Aorta (tissue), 5 donors: ENCODE measurements at places on chromosomes 3 and 15.

DNA sequence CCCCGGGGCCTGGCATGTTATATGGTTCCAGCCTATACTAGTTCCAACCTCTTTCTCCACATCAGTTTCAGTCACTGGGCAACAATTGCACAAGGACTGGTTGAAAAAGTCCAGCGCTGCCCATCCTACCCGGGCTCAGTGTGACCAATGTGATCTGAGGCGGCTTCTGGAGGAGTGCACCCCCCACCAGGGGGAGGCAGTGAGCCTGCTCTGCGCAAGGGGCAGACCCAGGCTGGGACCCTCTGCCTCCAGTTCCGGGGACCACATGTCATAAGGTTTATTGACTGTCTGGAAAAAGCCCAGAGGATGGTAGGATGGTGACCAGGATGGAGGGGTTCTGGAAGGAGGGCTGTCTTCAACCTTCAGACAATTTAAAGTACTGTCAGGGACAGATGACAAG is 25.6 kb upstream of the NR2E3 start:
- no peak for DNase-seq

GRCh38 chr3:46677411-46677726 is 16.1 kb downstream of the ALS2CL start:
- no peak for DNase-seq

DNA sequence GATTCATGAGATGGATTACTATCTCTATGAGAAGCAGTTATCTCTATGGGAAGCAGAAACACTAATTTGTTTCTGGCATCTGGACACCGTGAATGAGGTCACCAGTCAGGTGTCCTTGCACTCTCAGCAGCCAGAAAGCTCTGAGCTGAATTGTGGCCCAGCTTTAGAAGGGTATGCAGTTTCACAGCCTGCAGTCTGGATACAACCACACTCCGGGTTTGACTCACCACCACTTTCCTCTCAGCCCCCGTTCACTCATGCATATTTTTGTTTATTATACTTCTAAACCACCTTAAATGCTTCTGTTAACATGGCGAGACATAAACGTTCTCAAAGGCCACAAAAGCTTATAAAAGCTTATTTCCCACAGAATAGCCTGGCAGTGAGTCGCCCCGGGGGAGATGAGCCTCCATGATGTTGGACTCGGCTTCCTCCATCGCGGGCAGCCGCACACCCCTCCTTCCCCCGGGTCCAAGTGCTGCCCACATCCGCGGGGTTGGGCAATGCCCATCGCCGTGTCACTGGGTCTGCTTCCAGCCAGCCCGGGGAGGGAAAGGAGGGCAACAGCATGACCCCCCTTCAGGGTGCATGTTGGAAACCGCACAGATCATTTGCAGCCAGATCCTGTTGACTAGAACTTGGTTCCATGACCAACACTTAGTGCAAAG is 16.8 kb upstream of the SLC41A3 start:
- no peak for DNase-seq

- DNase-seq: peak; percentile 46
Measured at GRCh38 chr15:77836121-77836692, 203.5 kb upstream of the LINGO1 start.

DNA sequence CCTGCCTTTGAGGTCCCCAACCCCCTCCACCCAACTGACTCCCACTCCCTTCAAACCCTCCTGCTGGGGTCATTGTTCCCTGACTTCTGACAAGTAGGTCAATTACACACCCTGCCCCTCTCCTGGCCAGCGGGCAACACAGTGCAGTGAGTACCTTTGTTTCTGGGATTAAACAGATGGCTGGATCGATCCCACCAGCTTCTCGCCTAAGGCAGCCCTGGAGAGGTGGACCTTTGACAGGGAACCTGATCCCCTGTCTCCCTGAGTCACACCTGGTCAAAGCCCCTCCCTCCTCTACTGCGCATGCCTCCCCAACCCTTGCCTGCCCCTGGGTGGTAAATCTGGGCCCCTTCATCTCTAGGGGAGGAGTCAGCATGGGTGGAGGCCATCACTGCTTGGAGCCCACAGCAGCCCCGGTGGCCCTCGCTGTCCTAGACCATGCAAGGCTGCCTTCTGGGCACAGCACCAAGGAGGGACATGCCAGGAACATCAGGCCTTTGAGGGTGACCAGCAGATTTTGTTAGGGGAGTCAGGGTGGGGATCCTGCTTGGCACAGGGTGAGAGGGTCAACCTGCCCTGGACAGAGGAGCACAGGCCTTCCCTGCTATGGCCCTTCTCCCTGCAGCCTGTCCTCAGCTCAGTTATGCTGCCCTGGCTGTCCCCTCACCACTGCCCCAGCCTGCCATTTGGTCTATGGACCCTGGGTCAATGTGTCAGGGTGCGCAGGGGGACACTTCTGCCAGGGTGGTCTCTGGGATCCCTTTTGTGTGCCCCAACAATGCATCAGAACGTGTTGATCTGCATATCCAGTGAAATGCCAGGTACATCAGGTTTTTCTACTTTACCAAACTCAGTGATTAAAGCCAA is 9.8 kb upstream of the PRR23E start:
- no peak for DNase-seq

DNA sequence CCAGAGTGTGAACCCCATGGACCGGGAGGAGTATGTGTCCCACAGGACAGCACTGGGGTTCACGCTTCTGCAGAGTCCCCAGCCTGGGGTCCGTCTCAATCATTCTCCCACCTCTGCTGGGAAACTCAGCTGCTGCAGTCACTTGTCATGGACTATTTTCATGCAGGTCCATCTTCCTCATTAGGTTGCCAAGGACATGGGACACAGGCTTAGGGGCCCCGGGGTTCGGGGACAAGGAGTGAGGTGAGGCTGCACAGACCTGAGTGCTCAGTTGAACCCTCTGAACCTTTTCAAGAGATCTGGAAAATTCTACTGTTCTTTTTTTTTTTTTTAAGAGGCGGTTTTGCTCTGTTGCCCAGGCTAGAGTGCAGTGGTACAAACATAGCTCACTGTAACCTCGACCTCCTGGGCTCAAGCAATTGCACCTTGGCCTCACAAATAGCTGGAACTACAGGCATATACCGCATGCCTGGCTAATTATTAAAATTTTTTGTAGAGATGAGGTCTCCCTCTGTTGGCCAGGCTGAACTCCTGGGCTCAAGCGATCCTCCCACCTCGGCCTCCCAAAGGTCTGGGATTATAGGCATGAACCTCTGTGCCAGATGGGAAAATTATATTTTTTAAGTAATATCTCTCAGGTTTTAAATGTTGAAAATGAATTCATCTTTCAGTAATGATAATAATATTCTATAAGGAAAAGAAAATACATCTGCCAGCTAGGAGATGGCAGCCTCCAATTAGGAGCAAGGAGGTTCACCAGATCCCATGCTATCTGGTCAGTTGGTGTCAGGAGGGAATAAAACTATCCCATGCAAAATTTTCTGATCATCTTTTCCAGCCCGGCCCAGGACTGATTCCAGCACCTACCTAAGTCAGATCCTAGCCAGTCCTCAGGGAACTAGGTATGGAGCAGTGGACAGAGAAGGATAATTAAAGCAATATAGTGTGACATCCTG is 45.2 kb downstream of the RPN1 start:
- no peak for DNase-seq

- no peak for DNase-seq
Measured at GRCh38 chr15:27958911-27959578, 140.1 kb downstream of the OCA2 start.

GRCh38 chr3:27615555-27615954 is 106.6 kb downstream of the EOMES start:
- no peak for DNase-seq

DNA sequence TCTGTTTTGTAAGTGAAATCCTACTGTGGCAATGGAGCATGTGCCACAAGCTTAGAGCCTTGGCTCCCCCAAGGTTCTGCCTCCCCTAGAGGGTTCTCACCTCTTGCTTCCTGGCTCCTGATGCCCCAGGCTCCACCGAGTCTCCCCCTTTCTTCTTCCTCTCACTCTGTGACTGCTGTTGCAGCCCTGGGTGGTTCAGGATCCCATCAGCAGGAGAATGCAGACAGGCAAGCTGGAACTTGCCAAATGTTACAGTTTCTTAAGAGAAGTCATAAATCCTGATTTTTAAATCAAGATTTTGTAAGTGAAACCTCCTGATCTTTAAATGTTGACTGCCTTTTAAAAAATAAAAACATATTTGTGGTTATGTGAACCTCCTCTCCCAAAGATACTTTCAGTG is 133.9 kb downstream of the CCNL1 start:
- no peak for DNase-seq

DNA sequence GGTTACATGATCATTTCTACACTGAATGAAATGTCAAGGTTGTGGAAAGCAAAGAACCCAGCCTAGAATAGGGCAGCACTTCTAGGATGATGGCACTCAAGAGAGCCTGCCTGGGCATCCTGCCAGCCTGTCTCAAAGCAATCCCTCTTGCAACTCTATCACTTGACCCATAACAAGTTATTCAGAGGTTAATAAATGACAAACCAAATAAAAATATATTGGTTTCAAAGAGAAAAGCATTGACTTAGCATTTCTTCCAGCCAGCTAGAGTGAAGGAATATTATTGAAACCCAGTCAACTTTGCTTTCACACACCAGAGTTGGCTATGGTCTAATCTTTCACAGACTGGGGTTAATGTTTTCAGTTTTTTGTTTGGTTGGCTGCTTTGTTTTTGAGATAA is 214.6 kb upstream of the UBE2E2 start:
- DNase-seq: no peak

DNA sequence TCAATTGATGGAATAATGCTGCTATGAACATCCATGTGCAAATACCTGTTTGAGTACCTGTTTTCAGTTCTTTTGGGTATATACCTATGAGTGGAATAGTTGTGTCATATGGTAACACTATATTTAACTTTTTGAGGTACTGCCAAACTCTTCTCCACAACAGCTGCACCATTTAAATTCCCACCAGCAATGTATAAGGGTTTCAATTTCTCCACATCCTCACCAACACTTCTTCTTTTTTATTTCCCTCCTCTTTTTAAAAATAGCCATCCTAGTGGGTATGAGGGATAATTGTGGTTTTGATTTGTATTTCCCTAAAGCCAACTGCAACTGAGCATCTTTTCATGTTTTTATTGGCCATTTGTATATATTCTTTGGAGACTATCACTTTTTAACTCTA is 31.3 kb upstream of the ARHGEF3 start:
- no peak for DNase-seq

GRCh38 chr15:80856809-80857377 is 77.7 kb downstream of the CEMIP start:
- peak; percentile 81 for DNase-seq

- no peak for DNase-seq
Measured at GRCh38 chr15:42721016-42721415, 15.9 kb downstream of the CDAN1 start.

- no peak for DNase-seq
Measured at GRCh38 chr15:41011055-41011815, 58.0 kb downstream of the CHAC1 start.

DNA sequence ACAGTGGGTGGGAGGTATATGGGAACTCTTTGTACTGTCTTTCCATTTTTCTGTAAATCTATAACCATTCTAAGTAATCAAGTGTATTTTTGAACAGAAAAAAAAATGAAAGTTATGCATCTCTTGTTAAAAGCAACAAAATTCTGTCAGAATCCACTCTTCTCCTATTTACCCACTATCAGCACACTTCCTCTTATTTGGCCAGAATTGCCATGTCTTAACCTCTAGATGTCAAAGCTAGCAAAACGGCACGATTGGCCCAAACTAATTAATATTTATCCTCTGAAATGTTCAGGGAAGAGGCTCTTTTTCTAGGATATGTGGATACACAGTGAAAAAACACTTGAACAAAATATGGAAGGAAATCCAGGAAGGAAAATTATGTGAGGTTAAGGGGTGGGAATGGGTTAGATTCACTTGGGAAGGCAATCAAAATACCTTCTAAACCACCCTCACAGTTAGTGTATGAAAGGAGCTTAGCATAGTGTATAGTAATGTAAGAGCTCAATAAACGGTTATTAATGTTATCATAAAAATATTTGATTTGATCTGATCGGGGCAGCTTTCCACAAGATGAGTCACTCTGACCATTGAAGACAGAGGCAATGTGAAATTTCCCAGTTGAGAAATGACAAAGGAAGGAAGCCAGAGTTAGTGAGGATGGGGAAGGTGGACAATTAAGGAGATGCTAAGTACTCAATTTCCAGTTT is 20.1 kb upstream of the TGFBR2 start:
- no peak for DNase-seq

DNA sequence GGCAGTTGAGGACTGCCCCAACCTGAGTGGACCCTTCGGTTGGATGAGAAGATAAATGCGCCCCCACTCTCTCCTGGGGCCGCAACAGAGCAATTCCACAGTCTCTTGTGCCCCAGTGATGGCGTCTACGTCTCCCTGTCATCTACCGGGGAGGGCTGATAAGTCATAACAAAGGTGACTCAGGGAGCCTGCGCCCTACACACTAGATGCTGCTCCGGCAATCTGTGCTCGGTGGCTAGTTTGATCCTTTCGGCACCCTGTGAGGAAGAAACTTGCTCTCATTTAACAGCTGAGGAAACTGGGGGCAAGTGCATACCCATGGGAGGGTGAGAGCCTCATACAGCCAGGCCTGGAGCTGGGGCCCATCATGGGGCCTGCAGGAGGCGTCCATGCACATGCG is 14.1 kb upstream of the SEMA3F start:
- DNase-seq: no peak

GRCh38 chr3:57065588-57065987 is 5.1 kb downstream of the SPATA12 start:
- DNase-seq: no peak

DNA sequence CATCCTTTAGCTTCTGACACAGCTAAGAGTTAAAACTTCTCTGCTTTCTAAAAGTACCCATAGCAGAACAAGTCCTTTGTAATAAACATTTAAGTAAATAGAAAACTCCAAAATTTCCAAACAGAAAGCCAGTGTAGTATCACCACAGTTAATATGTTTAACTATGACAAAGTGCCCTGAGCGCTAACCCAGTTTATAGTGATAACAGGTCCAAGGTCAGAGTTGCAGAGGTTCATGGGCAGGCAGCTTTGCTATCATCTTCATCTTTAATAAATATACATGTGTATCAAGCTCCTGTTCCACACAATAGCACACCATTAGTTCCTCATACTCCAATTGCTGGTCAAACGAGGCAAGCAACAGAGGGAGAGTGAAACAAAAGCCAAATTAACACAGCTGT is 12.4 kb upstream of the TOP2B start:
- DNase-seq: no peak

GRCh38 chr3:5035113-5035512 is 55.9 kb downstream of the BHLHE40 start:
- no peak for DNase-seq
